SW 1271 (cell line): ENCODE measurements at places on chromosomes 16 and 17.

GRCh38 chr16:81831722-81832126 is 52.6 kb downstream of the PLCG2 start:
- DNase-seq, result no peak

- DNase-seq, result no peak
These were observed 9.1 kb upstream of the BAHCC1 start for GRCh38 chr17:81386141-81386645.

DNA sequence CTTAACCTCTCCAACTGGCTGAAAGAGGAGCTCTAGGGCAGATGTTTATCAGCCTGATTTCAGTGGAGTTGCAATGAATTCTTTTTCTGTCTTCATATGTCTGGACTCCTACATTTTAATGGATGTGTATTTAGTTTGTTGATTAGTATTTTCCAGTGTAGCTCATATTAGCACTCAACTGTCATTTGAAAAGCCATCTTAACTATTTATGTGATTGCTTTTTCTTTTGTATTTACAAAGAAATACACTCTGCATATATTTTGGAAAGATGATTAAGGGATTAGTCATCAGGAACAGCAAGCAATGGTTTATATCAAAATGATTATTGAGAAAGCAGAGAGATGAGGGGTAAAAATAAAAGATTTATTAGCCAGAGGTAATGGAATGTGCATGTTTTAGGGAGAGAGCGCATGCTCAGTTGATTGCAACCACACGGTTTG is 71.1 kb downstream of the WWOX start:
- DNase-seq, result no peak

DNA sequence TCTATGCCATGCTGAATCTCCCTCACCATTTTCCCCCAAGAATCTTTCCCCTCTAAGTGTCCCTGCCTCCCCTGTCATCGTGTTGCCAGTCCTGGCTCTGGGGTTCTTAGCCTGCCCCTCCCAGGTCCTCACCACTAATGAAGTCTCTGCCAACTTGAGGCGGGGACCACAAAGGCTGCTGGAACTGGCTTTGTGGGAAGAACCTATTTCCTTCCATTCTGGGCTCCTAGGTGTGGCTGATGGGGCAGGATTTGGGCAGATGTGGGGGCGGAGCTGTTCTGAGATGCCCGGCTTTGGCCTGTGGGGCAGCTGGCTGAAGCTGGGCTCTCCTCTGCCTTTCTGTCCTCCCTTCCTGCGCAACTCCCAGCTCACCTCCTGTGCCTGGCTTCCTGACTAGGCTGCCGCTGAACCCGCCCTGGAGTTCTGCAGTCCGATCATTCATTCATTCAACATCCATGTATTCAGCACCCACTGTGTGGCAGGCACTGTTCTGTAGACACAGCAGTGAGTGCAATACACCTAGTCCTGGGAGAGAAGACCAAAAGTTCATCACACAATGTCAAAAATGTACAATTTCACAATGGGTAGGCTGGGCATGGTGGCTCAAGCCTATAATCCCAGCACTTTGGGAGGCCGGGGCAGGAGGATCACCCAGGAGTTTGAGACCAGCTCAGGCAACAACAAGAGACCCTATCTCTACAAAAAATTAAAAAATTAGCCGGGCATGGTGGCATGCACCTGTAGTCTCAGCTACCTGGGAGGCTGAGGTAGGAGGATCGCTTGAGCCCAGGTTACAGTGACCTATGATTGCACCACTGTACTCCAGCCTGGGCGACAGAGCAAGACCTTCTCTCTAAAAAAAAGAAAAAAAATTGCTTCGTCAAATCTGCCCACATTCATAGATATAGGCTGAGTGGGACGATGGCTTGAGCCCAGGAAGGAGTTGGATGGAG is 1.9 kb upstream of the SNN start:
- DNase-seq, result no peak

GRCh38 chr16:85984231-85984880 is 85.4 kb downstream of the IRF8 start:
- no peak for DNase-seq

GRCh38 chr16:13845232-13845631 is 74.7 kb upstream of the ERCC4 start:
- no peak for DNase-seq

GRCh38 chr16:75023009-75023408 is 24.2 kb downstream of the ZNRF1 start:
- DNase-seq, result no peak

GRCh38 chr16:66332634-66333610 is 33.6 kb upstream of the CDH5 start:
- no peak for DNase-seq

DNA sequence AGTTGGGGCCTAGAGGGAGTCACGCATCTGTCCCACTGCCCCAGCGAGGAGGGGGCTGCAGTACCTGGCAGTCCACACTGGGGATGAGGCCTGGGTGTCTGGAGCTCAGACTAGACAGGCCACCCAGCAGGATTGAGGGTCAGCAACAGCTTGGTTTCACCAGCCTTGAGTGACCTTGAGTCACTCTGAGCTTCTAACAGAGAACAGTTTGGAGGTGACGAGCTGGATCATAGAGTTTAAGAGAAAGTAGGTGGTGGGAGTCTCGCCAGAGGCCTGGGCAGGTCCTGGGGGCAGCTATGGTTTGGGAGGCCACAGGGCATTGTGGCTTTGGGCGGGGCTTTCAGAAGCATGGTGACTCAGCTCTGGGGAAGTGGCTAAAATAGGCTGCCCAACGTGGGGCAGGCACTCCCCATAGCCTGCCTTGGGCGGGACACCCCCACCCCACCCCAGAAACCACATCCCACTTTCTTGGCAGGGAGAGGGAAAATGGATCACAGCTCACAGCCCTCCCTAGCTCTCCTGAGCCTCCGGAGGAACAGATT is 20.5 kb downstream of the CDC42EP4 start:
- DNase-seq, result no peak

GRCh38 chr17:65527857-65528591 is 33.4 kb downstream of the AXIN2 start:
- DNase-seq, result no peak

DNA sequence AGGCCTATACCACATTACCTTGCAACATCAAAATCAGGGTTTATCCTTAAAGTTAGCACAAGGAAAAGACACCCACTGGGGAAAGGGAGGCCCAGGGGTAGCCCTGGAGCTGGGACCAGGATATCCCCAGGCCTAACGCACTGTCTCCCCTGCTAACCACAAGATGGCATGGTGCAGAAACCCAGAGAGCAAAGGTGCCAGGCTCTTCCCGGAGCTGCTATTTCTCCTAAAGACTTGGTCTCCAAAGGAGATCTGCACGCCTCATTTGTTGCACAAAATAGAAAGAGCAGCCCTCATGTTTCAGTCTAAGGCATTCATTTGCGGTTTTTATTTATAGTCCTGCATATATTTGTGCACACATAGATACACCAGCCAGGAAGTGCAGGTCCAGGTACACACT is 408.6 kb downstream of the SOX9 start:
- no peak for DNase-seq

DNA sequence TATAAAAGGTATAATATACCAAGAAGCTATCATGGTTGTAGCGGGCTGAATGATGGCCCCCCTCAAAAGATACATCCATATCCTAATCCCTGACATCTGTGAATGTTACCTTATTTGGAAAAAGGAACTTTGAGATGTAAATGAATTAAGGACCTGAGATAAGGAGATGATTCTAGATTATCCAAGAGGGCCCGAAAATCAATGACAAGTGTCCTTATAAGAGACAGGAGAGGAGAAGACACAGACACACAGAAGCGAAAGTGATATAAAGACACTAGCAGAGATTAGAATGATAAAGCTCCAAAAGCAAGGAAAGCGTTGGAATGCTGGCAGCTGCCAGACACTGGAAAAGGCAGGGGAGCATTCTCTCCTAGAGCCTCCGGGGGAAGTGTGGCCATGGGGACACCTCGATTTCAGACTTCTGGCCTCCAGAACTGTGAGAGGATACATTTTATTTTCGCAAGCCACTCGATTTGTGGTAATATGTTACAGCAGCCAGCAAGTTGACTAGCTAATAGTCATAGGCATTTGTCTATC is 12.5 kb upstream of the GP1BA start:
- DNase-seq, result no peak

GRCh38 chr17:75498726-75499213 is 16.6 kb downstream of the CASKIN2 start:
- no peak for DNase-seq

- DNase-seq, result no peak
These were observed 1.7 kb downstream of the AKTIP start for GRCh38 chr16:53501216-53501859.

GRCh38 chr17:54623746-54624145 is 276.9 kb upstream of the TOM1L1 start:
- no peak for DNase-seq

DNA sequence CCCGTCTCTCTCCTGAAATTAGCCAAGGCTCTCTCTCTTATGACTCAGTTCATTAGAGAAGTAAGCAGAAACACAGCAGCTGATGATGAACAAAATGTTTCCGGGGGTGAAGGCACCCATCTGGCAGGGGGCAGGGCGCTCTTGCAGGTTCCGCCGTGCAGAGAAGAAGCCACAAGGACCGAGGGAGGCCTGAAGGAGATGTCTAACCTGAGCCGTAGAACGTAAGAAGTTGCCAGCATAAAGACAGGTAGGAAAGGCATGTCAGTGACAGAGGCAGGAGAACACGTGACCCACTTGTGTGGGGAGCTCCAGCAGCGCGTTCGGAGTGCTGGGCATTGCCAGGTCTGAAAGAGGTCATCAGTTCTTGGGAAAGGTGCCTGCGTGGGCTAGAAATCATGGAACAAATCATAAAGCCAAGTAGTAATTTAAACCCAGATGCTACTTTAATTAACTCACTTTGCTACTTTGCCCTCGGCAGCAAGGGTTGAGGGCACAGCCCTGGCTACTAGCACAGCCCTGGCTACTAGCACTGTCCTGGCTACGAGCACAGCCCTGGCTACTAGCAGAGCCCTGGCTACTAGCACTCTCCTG is 198.6 kb downstream of the RPTOR start:
- DNase-seq, result no peak

DNA sequence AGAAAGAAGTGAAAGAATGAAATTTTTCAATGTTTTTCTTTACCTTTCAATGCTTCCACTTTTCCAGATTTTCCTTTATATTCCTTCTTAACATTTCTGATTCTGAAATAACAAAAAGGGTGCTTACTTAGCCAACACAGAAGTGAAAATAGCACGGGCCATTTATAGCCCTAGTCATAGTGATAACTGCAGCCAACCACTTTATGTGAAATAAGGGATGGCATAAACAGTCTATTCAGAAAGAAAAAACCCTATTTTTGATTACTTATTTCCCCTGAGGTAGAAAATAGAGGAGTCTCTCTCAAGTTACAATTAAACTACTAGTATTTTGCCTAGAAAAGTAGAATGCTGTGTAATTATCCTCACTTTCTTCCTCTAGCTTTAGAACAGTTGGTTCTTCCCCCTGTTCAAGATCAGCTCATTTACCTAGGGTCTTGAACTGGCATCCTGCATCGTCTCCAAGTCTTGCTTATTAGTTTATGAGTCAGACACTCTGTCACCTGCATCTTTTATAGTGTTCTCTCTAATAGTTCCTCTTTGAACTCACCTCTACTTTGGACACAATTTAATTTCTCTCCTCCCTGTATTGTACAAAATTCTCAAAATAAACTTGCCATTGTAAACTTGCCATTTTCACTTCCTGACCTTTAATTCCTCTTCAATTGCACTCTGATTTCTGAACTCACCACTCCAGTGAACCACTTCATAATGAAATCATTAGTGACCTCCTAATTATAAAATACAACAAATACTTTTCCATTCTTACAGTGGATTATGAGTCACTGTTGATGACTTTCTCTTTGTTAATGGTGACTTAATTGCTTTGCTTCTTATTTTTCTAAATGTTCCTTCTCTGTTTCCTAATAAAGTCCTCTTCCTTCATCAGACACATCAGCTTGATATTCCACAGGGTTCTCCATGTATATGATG is 23.6 kb downstream of the ABCA6 start:
- DNase-seq, result no peak
